ENCODE measurements at places on chromosomes 5 and 9.

GRCh38 chr5:41425736-41426135 lies 84.7 kb downstream of the PLCXD3 start:
- no peak for DNase-seq

GRCh38 chr9:136860933-136861873 lies 4.9 kb downstream of the EDF1 start:
- DNase-seq: no peak

DNA sequence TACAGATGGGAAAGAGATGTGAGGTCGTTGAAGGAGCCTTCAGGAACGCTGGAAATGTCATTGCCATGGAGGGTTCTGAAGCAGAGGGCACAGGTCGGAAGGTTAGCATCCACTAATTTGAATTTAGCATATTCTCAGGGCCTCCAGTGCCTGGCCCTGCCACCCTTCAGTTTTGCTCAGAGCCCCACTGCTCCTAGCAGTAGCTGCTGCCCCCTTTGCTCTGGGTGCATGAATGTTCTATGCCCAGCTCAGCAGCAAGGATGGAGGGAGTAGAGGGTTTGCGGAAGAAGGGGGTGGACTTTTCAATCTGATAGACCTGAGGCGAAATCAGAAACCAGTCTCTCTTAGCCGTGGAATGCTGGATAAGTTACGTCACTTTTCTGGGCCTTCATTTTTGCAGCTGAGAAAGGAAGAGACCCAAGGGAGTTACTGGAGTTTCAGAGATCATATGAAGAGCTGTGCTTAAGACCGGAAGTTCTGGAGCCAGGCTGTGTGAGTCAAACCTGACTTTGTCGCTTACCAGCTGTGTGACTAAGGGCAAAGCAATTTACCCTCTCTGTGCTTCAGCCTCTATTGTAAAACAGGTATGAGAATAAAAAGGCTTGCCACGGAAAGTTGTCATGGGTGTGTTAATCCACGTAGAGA lies 133.2 kb upstream of the PANK3 start:
- DNase-seq: peak; percentile 99

DNA sequence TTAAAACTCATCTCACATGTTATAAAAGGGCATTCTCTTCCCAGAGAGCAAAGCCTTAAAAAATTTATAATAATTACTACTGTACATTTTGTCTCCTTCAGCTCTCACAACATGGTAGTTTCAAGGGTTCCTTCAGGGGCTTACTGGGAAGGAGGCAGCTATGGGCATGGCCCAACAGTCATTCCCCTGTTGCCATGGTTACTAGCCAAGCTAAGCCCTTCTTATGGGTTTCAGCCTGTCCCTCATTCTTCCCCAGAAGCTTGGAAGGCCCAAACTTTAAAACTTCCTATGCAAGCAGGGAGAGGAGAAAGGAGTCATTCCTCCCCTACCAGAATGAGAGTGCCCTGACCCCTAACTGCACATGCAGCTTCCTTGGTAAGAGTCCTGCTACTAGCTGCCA lies 82.2 kb upstream of the CNTLN start:
- no peak for DNase-seq

- DNase-seq: no peak
Observed at GRCh38 chr5:124238350-124238749, 508.1 kb downstream of the ZNF608 start.

DNA sequence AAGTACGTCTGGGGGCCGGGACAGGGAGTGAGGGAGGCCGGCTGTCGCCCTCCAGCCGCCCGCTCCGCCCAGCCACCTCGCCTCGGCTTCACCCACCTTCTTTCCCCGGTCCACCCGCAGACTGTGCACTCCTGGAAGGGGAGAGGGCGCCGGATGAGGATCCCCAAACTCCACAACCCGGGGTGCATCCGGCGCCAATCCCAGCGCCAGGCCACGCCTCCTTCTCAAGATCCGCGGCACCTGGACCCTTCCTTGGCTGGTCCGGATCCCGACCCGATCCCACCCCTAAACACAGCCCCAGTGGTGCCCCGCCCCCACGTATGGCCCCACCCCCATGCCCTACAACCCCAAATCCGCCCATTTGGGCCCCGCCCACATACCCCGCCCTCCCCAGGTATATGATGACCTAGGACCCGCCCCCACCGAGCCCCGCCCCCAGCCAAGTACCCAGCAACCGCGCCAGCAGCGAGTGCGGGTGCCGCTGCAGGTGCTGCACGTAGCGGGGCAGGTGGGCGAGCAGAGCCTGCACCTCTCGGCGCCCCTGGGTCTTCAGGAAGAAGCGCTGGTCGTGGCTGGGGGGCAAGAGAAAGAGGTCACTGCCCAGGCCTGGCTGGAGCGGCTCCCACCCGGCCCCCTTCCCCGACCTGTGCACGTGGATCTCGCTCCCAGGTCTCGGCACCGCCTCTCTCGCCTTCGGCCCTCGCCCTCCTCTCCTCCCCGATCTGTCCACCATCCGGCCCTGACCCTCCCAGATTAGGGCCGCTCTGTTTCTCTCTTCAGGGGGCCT lies 3.2 kb downstream of the PIP5KL1 start:
- DNase-seq: no peak

DNA sequence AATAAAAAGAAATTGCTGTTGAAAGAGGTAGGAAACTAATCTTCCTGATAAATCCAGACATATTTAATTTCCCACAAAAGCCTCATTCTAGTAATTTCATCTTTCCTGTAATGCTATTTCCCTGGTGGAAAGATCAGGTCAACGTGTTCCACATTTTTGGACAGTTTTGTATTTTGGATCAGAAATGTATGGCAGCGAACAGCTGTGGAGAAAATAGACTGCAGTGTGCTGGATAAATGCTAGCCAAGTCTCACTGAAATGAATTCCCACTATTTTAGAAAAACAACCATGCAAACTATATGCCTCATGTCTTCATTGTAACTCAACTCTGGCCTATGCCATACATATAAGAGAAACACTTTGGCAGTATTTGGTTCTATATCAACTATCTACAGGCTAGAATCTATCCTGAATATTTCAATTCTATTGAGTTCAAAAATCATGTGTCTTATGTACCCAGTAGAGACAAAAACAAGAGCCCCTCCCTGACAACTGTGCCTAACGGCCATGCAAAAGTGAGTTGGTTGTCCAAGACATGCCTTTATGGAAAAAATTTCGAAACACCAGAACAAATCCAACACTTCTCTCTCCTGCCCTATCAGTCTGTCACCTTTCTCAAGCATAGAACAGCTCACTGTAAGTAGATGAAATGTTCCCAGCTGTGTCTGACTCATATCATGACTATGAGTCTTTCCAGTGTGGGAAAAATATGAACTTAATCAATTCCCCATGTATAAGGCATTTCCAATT lies 191.3 kb upstream of the NREP start:
- peak; percentile 98 for DNase-seq

DNA sequence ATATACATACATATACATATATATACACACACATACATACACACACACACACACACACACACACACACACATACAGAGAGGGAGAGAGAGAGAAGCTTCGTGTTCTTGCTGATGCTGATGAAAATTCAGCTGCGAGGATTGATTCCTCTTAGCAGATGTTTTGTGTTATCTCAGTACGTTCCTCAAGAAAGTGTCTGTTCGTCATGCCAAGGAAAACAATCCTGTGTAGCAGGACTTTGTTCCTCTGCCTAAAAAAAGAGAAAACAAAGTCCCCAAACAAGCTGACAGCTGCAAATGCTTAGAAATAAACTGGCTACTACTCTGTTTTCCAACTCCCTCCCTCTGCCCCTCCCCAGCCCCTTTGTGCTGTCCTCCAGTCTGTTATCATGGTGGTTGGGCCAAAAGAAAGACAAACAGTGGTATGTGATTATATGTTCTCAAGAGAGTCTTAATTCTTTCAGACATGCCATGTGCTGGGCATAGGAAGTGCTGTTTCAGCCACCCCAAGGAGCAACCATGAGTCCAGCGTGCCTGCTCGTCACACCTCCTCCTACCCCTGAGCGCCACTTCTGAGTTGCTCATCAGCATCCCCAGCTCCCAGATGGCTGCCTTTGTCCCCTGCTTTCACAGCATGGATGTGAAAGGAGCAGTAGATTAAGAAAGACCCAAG lies 71.5 kb upstream of the EQTN start:
- DNase-seq: peak; percentile 59

GRCh38 chr9:122080986-122081385 lies 12.1 kb downstream of the TTLL11 start:
- no peak for DNase-seq

DNA sequence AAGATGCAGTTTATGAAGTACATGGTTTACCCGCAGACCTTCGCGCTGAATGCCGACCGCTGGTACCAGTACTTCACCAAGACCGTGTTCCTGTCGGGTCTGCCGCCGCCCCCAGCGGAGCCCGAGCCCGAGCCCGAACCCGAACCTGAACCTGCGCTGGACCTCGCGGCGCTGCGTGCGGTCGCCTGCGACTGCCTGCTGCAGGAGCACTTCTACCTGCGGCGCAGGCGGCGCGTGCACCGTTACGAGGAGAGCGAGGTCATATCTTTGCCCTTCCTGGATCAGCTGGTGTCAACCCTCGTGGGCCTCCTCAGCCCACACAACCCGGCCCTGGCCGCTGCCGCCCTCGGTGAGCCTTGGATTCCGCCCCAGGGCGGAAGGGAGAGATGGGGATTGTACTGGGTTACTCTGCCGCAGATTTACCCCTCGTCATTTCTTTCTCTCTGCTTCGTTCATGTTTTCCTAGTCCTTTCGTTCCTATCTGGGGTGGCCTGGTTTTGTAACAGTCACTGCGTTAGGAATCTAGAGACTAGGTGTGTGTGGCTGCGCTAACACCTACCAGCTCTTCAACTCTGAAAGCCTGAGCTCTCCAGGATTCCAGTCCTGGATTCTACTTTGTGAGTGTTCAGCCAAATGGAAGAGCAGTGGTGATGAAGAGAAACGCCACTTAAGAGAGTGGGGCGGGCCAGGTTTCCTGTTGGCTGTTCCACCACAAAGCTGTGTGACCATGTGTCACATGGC lies 638 bp downstream of the MRPS30 start:
- peak; percentile 59 for DNase-seq

- peak; percentile 63 for DNase-seq
Observed at GRCh38 chr5:103808464-103809106, 246.0 kb upstream of the NUDT12 start.

DNA sequence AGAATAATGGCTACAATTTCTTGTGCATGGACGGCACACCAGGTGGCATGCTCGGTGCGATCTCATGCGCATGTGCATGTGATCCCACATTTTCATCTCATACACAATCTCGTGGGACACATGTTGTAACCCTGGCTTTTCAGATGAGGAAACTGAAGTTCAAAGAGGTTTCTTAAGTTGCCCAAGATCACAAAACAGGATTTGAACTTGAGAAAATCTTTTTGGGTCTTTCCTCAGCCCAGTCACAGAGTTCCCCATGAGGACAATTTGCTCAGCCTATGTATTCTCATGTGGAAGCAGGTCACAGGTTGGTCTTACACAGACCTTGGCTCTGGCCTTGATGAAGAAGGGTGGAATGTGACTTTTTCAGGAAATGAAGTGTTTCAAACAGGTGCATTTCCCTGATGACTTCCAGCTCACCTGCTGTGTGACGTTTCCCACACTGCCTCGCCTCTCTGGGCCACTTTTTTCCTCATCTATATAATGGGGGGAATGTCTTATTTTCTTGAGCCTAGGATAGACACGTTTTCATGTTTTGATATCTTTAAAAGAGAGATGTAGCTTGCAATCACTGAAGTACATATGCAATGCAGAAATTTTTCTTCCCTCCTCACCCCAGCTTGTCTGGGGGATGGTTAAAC lies 7.1 kb upstream of the ORM1 start:
- DNase-seq: no peak

- DNase-seq: no peak
Observed at GRCh38 chr9:5790923-5791322, 42.0 kb downstream of the ERMP1 start.

DNA sequence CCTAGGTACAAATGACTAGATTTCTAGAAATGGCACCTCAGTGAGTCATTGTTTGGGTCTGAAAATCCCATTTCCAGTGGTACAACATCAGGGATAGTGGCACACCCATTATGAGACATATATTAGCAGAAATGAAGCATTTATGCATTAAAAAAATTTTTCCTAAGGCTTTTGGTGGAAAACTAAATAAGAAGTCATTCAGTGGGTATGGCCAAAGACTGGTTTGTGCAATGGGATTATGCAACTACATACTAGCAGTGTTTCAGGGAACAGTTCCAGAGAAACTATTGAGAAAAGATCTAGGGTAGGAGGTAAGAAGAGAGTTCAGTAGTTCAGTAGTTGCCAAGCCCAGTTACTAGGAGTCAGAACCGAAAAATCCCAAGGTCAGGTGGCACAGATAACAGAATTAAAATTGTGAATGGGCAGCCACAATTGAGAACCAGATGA lies 106.5 kb upstream of the HAPLN1 start:
- DNase-seq: peak; percentile 31

DNA sequence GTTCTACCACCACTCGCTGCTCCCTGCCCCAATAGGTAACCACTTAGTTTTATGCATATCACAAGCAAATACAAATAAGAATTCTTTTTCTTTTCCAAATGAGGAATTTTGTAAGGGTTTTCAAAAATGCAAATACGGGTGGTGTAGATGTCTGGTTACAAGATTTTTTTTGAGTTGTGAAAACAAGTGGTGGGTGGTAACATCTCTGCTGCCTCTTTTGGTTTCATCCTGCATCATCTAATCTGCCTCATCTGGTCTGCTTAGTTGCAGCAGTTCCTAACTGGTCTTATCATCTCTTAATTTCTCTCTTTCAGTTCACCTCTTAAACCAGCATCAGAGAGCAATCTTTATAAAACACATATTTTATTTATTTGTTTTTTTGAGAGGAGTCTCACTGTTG lies 5.3 kb downstream of the NFX1 start:
- no peak for DNase-seq

DNA sequence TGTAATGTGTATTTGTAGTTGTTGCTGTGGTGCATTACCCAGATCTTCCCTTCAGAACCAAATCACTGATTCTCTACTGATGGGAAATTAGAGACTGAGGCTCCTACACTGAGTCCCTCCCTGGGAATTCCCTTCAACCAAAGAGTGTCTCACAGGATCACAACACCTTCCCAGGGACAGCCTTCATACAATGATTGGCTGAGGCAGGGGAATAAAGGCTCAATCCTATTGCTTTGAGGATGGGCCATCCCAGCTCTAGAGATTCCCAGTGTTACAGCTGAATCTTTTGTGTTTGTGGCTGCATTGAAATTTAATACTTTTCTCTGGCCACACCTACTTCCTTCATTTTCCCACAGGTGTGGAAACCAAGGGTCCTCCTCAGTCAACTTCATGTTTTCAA lies 96.4 kb upstream of the ELL2 start:
- DNase-seq: no peak

DNA sequence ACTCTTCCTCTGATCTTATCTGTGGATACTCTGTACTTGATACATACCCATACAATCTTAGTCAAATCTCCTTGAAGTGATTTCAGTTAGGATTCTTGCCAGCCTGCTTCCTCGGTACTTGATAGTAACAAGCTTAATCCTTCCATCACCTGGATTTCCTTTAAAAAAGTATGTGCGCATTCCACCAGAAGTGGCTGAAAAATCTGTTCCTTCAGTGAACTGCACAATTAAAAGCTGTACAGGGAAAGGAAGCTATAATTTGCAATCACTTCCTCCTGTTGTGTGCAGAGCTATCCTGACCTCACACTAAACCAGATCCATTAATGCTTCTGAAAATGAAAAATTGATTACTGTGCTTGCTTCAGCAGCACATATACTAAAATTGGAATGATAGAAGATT lies 47.3 kb downstream of the PWWP2A start:
- DNase-seq: no peak

Measured in fibroblast of skin of right biceps (primary cell).